Progenitor cell of endocrine pancreas (in vitro differentiated cells): ENCODE measurements at places on chromosomes 7 and 10. TPM values are rescaled to one million over a fixed set of nuclear protein-coding genes. Genes with fewer than 3 reads are reported as not detected.
A peak's percentile ranks its signal among the peaks of the same experiment; 100 is the strongest.

DNA sequence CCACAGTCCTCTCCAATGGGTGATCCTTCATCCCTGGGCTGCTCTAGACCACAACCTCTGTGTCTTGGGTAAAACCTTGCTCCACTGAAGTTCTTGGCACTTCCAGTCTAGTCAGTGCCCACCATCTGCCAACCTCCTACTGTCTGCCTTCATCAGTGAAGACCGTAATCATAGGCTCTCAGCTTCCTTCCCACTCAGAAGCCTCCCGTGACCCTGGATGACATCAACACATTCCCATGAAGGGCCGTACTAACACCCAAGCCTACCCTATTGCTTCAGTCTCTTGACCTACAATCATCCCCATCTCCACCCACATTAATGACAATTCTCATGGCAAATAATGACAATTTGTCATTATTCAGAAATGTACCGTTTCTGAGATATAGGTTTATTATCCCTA, 27.6 kb upstream of the GARS1 start:
- no peak overlapping the region for H3K4me3 ChIP-seq
- H3K27ac ChIP-seq: no peak overlapping the region
- H3K4me1 ChIP-seq: no peaks in the 10 kb centered on the region
- DNase-seq: no peak
- H3K27me3 ChIP-seq: no peaks in the 10 kb centered on the region
- peaks cover 9% of the 10 kb centered on the region for H3K36me3 ChIP-seq

DNA sequence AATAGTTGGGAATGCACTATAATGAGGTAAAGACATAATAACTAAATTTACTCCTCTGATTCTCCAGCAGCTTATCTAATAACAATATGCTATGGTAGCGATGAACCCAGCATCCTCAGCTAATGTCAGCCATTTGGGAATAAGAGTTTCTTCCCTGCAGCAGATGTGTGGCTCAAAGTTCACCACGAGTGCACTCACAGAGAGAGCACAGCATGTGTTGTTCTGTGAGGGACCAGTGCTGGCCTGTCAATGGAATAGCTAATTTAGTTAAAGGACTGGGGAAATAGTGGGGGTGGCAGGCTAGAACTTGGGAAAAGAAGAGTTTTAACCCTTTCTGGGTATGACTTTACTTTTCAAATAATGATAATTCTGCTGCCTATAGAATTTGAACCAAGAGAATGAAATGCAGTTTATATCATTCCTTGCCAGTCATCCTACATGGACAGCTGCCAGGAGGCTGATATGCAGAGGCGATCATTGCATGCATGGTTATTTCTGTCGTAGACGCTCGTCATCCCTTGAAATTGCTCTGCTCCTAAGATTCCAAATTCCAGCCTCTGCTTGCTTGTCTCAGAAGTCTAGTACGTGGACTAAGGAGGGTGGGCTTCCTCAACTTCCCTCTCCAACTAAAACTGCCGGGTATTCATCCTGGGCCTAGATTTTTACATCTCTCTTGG, 355.6 kb downstream of the RNLS start:
- no peak for DNase-seq
- H3K4me1 ChIP-seq: peaks cover 23% of the 10 kb centered on the region
- peaks cover 44% of the 10 kb centered on the region for H3K27me3 ChIP-seq
- no peak overlapping the region for H3K4me3 ChIP-seq
- H3K36me3 ChIP-seq: no peaks in the 10 kb centered on the region

DNA sequence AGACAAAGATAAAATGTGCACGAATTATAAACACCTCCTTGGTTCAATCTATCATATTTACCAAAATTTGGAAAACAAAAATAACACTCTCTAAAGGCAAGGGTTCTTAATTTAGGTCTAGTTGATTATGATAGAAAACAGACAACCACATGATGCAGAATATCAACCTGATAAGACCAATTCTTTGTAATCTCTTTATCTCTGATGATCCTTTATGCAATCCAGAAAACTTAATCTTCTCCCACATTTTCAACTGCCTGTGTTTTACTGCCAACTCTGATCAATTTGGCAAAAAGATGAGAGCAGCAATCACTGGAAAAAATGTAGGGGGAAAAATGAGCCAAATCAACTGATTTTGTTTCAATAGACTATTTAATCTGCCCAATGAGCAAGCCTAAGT, 148.5 kb downstream of the LRRN3 start:
- no peak overlapping the region for H3K27ac ChIP-seq
- no peak for DNase-seq
- no peak overlapping the region for H3K4me3 ChIP-seq
- no peaks in the 10 kb centered on the region for H3K36me3 ChIP-seq
- no peaks in the 10 kb centered on the region for H3K4me1 ChIP-seq

GRCh38 chr10:3213208-3213607, 40.6 kb upstream of the PITRM1 start:
- DNase-seq: no peak
- no peak overlapping the region for H3K4me3 ChIP-seq
- H3K27ac ChIP-seq: no peak overlapping the region

DNA sequence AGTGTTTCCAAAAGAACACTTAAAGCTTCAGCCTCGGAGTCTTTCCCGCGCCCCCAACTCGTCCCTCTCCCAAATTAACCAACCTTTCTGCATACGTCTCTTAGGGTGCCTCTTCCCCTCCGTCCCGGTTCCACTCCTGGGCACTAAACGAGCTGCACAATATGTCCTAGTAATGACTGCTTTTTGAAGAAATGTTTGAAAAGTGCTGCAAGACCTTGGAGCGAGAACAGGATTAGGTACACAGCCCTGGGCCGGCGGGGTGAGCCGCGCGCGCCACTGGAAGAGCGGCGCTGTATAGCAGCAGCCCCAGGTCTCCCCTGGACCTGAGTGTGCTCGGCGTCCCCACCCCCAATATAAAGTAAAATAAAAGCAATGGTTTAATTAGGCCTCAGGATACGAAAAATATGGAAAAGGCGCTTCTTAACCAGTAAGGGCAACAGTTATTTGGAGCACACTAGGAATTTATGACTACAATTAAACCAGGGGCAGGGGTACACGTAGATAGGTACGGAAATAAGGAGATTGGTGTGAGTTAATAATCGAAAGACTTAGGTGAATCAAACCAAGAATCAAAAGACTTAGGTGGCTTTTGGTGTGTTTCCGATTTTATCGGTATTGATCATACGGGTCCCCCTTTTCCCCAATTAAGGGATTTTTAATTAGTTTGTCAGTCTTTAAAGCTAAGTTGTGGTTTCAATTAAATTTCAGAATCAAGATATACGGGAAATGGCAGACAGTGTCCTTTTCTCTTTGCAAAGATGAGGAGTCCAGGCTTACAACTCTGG, 1.9 kb downstream of the TET1 start:
- H3K27ac ChIP-seq: peak overlapping the region; percentile 94
- H3K36me3 ChIP-seq: no peaks in the 10 kb centered on the region
- no peaks in the 10 kb centered on the region for H3K27me3 ChIP-seq
- H3K4me1 ChIP-seq: peaks cover 24% of the 10 kb centered on the region

DNA sequence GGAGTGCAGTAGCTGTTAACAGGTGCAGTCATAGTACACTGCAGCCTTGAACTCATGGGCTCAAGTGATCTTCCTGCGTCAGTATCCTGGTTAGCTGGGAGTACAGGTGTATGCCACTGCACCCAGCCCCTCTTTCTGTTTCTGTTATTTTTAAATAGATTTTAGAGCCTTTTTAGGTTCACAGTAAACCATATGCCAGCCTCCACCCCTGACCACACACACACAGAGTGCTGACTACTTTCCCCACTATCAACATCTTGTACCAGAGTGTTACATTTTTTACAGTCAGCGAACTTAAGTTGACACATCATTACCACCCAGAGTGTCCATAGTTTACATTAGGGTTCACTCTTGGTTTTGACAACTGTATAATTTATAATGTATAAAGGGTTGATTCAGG, 32.1 kb downstream of the MARCHF5 start:
- H3K27ac ChIP-seq: no peak overlapping the region
- peaks cover 23% of the 10 kb centered on the region for H3K36me3 ChIP-seq

DNA sequence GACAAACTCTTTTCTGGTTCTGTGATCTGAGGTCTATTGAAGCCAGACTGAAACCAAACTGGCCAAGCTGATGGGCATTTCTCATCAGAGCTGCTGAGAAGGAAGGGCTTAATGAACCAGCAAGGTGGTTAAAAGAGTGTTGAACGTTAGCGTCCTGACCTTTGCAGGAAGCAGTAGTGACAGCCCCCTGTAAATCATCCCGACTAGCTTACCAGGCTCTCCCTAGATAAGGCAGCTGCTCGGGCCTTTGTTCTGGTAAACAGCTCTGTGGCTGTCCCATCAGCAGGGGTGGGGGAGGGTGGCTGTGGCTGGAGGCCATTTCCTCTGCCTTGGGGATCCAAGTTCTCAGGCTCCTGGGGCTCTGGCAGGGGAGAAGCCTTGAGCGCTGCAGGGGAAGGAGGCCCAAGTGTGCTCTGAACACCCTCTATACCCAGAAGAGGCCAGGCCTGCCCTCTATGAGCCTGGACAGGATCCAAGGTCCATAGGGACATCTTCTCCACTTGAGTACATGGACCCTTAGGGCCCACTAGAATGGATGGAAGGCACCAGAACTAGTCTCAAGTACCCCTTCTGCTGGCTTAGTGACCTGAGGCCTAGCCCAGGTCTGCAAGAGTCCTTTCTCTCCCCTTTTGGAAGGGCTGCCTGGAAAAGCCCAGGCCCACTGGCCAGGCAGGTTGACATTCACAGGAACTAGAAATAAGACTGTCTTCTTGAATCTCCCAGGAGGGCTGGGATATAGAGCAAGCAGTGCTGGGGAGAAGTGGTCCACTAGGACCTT, 134.6 kb downstream of the ARHGAP22 start:
- H3K27me3 ChIP-seq: peaks cover 7% of the 10 kb centered on the region
- H3K4me1 ChIP-seq: peaks cover 29% of the 10 kb centered on the region
- peak overlapping the region; percentile 49 for H3K27ac ChIP-seq
- H3K4me3 ChIP-seq: no peak overlapping the region
- no peaks in the 10 kb centered on the region for H3K36me3 ChIP-seq

GRCh38 chr10:112336556-112337201, 37.2 kb upstream of the ACSL5 start:
- peaks cover 12% of the 10 kb centered on the region for H3K27me3 ChIP-seq
- H3K4me1 ChIP-seq: peaks cover 6% of the 10 kb centered on the region

Gene MYOF
- 25.5 and 35.2 TPM in 2 replicates for total RNA-seq

Gene AGR2
- total RNA-seq: 25.8 and 56.3 TPM in 2 replicates

Gene EPDR1
- total RNA-seq: 1.8 and 2.8 TPM in 2 replicates

DNA sequence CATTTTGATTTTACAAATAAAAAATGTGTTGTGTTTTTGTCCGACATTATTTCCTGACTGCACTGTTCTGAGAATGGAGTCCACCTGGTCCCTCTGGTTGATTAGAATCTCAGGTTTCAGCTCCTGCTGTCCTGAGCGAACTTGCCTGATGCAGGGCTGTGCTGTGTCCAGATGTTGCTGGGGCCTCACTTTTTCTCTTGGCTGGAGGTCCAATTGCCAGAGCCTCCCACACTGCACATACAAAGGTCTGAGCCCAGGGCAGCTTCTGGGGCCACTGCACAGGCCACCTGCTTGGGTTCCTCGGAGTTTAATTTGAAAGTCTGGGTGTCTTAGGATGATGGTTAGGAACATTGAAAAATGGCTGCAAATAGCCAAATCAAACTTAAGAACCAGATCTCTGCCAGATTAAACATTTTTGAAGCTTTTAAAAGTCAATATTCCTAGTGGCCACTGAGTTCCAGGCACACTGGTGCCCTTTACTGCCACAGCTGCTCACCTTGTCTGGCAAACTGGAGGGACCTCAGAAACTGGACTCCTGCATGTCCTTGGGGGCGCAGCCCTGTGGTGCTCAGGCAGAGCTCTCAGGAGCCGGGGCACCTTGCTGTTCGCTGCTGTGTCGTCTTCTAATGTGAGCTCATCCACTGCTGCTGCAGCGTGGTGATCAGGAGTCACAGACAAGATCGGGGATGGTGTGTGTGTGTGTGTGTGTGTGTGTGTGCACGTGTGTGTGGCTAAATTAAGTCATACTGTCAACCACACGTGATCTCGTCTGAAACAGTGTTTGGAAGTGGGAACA, 75.0 kb downstream of the WDR37 start:
- H3K27me3 ChIP-seq: no peaks in the 10 kb centered on the region
- no peak overlapping the region for H3K4me3 ChIP-seq
- no peak overlapping the region for H3K27ac ChIP-seq
- peaks cover 30% of the 10 kb centered on the region for H3K36me3 ChIP-seq
- DNase-seq: no peak

Gene OPN1SW
- not detected in 2 replicates for total RNA-seq

DNA sequence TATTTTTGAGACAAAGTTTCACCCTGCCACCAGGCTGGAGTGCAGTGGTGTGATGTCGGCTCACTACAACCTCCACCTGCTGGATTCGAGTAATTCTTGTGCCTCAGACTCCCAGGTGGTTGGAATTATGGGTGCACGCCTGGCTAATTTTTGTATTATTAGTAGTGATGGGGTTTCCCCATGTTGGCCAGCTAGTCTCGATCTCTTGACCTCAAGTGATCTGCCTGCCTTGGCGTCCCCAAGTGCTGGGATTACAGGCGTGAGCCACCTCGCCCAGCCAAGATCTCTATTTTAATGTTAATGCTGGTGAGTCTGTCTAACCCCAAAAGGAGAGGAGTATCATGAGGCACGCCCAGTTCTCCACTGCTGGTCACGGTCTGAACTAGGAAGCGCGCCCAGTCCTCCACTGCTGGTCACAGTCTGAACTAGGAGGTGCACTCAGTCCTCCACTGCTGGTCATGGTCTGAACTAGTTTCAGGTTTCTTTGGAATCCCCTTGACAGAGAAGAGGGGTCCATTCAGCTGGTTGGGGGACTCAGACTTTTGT, 5.6 kb upstream of the LRRC27 start:
- peaks cover 19% of the 10 kb centered on the region for H3K4me1 ChIP-seq
- H3K27me3 ChIP-seq: no peaks in the 10 kb centered on the region
- H3K27ac ChIP-seq: no peak overlapping the region
- peaks cover 19% of the 10 kb centered on the region for H3K36me3 ChIP-seq
- no peak overlapping the region for H3K4me3 ChIP-seq

Gene RARRES2
- total RNA-seq: 19.0 and 20.2 TPM in 2 replicates

- no peak overlapping the region for H3K27ac ChIP-seq
- peaks cover 20% of the 10 kb centered on the region for H3K4me1 ChIP-seq
- H3K27me3 ChIP-seq: peaks cover 11% of the 10 kb centered on the region
- no peak overlapping the region for H3K4me3 ChIP-seq
Measured at GRCh38 chr7:143243614-143244013, 19.6 kb upstream of the GSTK1 start.

Gene RAB19
- 12.2 and 14.0 TPM in 2 replicates for total RNA-seq

Gene MNX1
- 86.5 and 103 TPM in 2 replicates for total RNA-seq
